Astrocyte of the spinal cord (primary cell): ENCODE measurements at places on chromosomes 2 and 18.

GRCh38 chr2:235523486-235524150 is 29.8 kb downstream of the AGAP1 start:
- DNase-seq = no peak

DNA sequence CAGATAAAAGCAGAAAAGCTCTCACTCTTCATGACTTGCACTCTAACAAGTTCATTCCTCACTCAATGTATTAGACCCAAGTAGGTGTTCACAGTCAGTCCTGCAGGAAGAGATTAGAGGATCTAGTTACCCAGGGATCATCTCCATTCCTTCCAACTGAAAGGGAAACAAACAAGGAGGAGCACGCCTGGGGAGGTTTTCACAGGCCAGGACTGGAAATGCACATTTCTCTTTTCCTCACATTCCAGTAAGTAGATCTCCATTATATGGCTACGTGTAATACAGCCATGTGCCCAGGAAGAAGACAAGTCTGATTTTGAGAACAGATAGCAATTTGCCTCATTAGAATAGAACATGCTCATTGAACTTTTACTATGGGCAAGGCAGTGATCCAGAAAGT is 1132.2 kb upstream of the FAM98A start:
- DNase-seq = no peak

GRCh38 chr18:75524841-75525240 is 97.3 kb upstream of the SMIM21 start:
- DNase-seq = no peak

DNA sequence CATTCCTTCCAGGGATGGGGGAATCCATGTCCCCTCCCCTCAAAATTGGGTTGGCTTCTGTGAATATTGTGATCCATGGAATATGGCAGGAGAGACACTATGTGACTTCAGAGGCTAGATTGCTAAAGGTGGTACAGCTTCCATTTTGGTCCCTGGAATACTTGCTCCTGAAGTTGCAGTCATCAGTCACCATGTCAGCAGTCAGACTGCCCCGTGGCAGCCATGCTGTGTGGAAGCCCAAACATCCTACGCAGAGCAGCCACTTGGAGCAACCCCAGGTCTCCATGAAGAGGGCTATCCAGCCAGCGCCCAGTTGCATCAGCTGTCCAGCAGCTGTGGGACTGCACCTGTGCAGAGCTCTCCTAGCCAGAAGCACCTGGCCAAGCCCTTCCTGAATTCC is 15.8 kb upstream of the KDSR start:
- DNase-seq = no peak

DNA sequence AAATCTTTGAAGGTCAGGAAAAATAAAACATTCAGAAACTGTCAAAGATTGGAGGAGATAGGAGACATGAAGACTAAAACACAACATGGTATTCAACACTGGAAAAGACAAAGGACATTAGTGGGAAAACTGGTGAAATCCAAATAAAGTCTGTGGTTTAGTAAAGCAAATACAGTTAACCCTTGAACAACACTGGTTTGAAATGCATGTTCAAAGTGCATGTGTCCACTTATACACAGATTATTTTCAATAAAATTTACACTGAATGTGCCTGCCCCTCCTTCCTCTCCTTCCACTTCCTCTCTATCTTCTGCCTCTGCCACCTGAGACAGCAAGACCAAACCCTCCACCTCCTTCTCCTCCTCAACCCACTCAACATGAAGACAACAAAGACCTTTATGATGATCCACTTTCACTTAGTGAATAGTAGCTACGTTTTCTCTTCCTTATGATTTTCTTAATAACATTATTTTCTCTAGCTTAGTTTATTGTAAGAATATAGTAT is 14.5 kb downstream of the OLA1 start:
- no peak for DNase-seq

DNA sequence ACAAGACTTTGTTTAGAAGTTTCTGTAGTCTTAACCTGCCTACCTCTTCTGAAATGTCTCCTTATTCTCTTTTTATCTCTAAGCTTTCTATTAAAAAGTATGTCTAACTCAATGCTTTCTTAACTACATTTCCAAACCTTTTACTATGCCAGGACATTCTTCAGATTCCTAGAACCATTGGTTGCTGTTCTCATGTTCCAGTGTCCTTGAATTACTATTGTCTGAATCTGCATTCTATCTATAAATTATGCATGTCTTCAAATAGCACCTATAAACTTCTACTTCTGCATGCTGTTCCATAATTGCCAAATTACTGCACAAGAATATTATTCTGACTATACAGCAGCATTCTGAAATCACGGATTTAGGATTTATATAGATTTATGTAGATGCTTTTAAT is 166.0 kb upstream of the VWC2L start:
- DNase-seq = peak; percentile 33

GRCh38 chr2:97645112-97645694 is 659 bp upstream of the COX5B start:
- DNase-seq = peak; percentile 20

DNA sequence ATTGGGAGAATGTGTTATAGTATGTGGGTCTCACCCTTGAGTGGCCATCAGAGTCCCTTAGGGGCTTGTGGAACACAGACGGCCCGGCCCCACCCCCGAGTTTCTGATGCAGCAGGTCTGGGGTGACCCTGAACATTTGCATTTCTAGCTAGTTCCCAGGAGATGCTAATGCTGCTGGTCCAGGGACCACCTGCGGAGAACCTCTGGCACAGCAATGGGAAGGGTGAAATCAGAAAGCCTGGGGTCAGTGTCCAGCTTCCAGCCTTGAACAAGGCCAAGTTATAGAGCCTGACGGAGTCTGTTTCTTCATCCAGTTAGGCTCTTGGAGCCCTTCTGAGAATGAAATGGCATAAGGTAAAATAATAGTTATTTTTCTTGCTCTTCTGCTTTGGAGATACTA is 126.5 kb downstream of the RGPD3 start:
- DNase-seq = no peak

DNA sequence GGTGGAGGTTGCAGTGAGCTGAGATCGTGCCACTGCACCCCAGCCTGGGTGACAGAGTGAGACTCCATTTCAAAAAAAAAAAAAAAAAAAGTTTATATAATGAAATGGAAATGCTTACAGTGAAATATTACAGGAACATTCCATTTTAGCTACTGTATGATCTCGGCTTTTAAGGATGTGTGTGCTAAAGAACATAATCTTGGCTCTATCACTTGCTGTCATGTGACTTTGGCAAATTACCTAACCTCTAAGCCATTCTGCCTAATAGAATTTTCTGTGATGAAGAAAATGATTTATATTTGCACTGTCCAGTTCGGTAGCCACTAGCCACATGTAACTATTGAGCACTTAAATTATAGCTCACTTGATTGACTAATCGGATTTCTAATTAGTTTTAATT is 36.3 kb downstream of the SMAD4 start:
- DNase-seq = peak; percentile 27

DNA sequence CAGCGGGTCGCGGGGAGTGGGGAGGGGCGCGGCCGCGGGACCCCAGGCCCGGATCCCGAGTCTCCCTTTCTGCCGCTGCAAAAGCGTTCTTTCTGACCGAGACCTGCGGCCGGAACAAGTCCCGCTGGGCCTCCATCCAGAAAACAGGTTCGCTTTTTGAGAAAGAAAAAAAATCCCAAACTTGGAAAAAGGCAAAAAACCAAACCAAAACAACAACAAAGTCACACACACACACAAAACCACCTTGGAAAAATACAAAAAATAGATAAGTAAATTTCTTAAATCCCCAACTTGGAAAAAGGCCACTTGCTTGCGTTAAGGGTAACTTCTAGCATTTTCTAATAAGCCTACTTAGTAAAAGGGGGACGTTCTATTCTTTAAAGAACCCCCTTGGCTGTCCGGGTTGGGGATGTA is 250 bp upstream of the CHST10 start:
- DNase-seq = peak; percentile 23

- no peak for DNase-seq
These were observed 42.0 kb downstream of the TTC39C start for GRCh38 chr18:24056506-24056905.

GRCh38 chr2:157246765-157247407 is 10.6 kb upstream of the GALNT5 start:
- DNase-seq = no peak

DNA sequence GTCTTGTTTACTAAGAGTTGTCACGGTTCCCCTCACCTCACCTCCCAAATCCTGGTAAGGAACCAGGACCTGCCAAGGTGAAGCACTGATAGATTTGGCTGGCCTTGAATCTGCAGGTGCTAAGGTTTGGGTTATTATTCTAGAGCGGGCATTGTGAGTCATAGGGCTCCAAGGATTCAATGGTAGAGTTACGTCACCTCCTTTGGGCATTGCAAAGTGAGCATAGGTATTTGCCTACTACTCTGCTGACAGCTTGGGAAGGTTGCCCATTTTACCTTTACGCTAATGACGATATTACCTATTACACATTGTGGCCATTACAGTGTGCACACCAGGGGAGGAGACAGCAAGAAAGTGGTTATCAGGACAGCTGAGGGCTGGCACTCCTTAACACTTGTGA is 59.3 kb downstream of the SETBP1 start:
- DNase-seq = no peak

GRCh38 chr2:197480165-197481036 is 19.2 kb downstream of the HSPD1 start:
- no peak for DNase-seq

DNA sequence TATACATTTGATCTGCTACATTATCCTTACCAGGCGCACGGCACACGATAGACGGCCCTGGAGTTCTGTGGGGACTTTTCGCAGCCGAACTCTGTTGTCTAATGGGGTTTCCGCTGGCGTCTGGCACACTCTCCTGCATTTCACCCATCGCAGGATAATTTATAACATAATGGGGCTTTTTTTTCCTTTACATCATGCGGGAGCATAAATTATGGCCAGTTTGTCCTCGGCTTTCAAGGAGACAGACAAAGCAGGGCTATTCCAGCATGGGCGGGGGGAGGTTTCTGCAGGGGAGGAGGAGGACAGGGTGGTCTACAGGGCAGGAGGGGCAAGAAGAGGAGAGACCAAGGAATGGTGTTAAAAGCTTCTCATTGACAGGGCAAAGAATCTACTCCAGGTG is 279.8 kb downstream of the CELF4 start:
- DNase-seq = no peak

- no peak for DNase-seq
These were observed 10.0 kb upstream of the RHOB start for GRCh38 chr2:20436716-20437470.

- no peak for DNase-seq
These were observed 94.8 kb upstream of the ITGB6 start for GRCh38 chr2:160294889-160295288.

DNA sequence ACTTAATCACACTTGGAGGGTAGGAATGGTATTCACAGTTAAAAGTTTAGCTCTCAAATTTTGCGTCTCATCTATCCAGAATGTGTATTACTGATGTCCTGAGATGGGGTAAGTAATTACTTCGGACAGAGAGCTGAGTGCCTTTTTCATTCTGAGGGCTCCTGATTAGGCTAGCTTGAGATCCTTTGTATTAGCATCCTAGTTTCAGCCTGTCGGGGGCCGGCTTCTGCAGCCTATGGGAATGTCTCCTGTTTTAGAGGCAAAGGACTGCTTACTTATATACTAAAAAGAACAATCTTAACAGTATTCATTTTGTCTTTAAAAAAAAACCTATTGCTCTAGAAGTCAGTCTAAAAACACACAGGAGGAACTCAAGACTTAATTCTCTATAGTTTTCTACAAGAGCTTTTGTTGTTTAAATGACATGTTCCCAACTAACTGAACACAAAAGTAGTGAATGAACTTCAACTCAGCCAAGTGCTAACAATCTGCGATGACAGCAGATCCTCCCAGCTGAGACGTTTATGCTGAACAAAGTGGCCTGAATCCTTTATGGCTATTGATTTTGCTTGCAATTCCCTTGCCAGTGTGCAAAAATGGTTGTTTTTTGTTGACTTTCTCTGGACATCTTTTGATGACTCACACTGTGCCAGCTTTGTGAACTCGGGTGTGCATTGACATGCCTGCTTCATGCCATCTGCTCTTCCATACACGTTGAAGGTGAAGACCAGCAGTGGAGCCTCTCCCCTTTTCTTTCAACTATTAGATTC is 118.7 kb downstream of the LYPD6B start:
- no peak for DNase-seq

DNA sequence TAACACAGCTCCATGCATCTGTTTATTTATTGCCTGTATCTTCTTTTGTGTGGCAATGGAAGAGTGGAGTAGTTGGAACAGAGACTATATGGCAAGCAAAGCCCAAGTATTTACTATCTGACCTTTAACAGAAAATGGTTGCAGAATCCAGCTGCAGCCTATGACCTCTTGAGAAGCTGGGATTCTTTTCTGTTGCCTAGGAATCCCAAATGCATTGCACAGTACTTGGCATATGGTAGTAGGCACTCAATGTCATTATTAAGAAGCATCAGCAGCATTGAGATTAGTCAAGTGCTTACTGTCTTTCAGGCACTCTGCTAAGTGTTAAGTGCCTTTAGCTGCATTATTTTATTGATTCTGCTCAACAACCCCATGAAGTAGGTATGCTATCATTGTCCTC is 331.6 kb downstream of the CCDC85A start:
- no peak for DNase-seq

DNA sequence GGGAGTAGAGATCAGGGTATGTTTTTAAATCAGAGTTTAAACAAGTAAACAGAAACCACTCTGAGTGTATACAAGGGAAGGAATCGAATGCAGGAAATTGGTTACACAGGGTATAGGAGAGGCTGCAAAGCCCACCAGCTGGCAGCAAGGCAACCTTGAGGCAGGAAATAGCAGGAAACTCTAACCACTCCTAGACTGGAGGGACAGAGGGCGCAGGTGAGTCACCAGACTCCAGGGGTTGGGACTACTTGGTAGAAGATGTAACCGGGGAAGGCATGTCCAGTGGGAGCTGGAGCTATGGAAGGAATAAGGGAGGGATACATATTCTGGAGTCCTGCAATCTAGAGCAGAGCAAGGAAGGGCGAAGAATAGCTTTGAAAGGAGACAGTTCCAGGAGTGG is 152.3 kb downstream of the MEIS1 start:
- no peak for DNase-seq

- DNase-seq = no peak
These were observed 424.0 kb upstream of the CDH7 start for GRCh38 chr18:65326805-65327204.

- peak; percentile 85 for DNase-seq
These were observed 414.3 kb upstream of the HS6ST1 start for GRCh38 chr2:128732976-128733431.

DNA sequence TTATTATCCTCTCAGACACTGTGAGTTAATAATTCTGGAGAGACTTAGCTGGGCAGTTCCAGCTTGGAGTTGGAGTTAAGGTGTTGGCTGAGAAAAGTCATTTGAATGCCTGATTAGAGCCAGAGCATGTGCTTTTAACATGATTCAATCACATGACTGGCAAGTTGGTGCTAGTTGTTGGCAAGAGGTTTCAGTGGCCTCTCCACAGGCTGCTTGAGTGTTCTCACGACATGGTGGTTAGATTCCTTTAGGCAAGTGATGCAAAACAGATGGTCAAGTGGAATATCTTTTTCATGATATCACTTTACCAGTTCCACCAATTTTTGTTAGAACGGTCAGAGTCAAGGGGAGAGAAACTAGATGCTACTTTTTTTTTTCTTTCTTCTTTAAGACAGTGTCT is 262.7 kb upstream of the FN1 start:
- DNase-seq = peak; percentile 95
